Stomach (tissue), 19 donors: ENCODE measurements at places on chromosomes 2 and 18. TPM values are rescaled to one million over a fixed set of nuclear protein-coding genes. Genes with fewer than 3 reads are reported as not detected.

Gene LRRTM4
- not detected for total RNA-seq

DNA sequence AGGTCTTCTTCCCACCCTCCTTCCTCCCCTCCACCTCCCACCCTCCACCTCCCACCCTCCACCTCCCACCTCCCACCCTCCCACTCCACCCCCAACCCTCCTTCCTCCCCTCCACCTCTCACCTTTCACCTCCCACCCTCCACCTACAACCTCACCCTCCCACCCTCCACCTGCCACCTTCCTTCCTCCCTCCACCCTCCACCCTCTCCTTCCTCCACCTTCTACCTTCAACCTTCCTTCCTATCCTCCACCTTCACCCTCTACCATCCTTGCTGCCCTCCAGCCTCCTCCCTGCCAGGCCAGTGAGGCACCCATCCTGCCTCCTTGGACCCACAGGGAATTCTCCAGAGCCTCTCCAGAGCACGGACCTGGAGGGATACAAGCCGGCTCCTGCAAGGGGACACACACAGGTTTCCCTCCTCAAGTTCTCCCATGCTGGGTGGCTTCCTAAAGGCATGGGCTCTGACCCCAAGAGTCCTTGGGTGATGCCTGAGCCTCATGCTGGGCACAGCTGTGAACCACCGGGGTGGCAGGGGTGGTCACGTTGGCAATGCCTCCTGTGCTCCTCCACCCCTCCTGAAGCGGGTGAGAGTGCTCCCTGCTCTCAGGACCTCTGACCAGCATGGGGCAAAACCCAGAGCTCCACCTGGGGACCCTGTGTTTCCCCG, 293.0 kb downstream of the NDUFA10 start:
- DNase-seq = no peak

GRCh38 chr2:230874876-230875275, 10.1 kb downstream of the ITM2C start:
- DNase-seq = no peak

DNA sequence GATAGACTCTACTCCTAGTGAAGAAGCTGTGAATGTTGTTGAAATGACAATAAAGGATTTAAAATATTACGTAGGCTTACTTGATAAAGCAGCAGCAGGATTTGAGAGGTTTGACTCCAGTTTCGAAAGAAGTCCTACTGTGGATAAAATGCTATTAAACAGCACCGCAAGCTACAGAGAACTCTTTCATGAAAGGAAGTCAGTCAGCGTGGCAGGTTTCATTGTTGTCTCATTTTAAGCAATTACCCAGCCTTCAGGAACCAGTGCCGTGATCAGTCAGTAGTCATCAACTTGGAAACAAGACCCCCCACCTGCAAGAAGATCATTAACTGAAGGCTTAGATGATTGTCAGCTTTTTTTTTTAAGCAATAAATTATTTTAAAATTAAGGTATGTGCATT, 14.0 kb downstream of the USP14 start:
- no peak for DNase-seq

DNA sequence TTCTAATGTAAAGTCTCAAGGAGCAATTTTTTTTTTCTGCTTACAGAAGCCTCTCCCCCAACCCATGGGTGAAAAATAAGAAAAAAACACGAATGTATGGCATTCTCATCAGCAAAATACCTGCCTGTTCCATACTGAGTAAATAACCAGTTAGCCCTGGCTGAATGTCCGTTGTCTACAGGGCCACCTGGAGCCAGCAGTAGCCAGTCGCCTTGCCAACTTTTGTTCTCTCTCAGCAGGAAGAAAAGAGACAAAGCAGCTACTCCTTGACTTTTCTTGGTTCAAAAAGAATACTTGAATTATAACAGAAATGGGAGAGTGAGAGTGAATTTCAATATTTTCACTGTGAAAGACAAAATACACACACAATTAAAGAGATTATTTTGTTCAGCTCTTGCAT, 532.9 kb upstream of the CRIM1 start:
- no peak for DNase-seq

GRCh38 chr2:5660591-5660990, 31.6 kb upstream of the SOX11 start:
- no peak for DNase-seq

Gene PHLPP1
- 5.4 TPM for total RNA-seq

GRCh38 chr2:85898881-85899280, 10.1 kb upstream of the ST3GAL5 start:
- DNase-seq = no peak

DNA sequence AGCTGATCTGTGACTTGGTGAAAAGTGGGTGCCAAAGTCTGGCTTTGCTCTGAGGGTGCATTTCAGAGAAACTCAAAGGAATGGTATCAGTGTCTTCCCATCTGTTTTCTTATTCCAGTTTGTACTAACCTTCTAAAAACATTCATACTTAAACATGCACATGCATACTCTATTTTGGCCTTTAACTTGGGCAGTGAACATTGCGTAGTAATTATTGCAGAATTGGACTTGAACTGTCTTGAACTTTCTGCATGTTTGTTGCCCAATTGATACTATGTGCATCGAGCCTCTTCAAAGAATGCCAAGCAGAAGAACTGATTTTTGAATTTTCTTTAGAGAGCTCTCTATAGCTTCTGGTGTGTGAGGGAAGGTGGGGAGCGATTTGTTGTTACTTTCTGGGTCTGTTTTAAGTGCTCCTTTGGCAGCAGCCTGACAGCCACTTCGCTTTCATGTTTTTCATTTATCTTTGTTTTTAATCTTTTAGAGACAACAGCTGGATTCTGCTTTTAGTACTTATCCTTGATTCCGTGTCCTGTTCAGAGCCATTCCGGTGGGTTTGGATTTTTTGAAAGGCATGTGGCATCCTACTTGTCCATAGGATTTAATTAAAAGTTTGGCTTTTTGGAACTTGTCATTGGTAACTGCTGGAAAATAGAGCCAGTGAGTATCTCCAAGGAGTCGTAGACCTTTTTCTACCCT, 159.2 kb downstream of the RAPGEF4 start:
- DNase-seq = no peak

GRCh38 chr18:4511166-4511565, 56.1 kb upstream of the DLGAP1 start:
- no peak for DNase-seq

- DNase-seq = no peak
These were observed 17.0 kb upstream of the SCYGR1 start for GRCh38 chr2:227404585-227405271.

Gene SNED1
- 106 TPM for total RNA-seq

GRCh38 chr2:14015113-14015630, 617.3 kb upstream of the LRATD1 start:
- no peak for DNase-seq

Gene ABCG5
- not detected for total RNA-seq

Gene MATN3
- total RNA-seq = 1.2 TPM

DNA sequence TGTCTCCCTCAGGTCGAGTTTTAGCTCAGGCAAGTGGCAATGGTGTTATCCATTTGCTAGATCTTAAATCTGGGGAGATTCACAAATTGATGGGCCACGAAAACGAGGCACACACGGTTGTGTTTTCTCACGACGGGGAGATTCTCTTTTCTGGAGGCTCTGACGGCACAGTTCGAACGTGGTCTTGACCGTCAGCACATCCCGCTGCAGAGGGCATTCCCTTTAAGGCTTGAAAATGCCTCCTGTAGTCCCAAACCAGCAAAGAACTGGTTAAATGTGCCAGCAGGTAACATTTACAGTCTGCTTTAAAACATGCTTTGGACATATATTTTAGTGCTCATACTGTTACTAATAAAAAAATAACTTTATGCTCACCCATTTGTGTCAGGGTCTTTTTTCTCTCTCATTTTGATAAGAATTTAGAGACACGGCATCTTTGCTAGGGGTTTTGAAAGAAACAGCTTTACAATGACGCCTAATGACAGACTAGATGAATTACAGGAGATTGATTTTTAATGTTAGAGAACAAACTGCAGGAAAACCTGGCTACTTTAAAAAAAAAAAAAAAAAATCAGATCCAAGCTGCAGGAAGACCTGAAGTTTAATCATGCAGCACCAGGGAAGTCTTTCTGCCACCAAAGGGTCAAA, 602 bp upstream of the VWC2L start:
- DNase-seq = no peak

DNA sequence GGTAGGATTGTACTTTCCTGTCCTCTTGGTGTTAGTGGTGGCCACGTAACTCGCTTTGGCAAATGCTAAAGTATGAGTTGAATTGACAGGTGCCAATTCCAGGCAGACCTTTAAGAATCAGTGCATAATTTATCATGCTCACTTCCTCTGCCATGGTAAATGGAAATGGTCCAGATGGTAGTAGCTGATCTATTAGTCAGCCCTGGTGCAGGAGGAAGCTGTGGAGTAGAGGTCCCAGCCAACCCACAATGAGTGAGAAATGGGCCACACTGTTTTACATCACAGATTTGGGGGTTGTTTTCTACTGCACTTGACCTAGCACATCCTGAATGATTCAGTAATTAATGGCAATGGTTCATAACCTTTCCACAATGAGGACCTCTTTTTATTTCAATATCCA, 104.4 kb downstream of the RGPD3 start:
- DNase-seq = no peak

DNA sequence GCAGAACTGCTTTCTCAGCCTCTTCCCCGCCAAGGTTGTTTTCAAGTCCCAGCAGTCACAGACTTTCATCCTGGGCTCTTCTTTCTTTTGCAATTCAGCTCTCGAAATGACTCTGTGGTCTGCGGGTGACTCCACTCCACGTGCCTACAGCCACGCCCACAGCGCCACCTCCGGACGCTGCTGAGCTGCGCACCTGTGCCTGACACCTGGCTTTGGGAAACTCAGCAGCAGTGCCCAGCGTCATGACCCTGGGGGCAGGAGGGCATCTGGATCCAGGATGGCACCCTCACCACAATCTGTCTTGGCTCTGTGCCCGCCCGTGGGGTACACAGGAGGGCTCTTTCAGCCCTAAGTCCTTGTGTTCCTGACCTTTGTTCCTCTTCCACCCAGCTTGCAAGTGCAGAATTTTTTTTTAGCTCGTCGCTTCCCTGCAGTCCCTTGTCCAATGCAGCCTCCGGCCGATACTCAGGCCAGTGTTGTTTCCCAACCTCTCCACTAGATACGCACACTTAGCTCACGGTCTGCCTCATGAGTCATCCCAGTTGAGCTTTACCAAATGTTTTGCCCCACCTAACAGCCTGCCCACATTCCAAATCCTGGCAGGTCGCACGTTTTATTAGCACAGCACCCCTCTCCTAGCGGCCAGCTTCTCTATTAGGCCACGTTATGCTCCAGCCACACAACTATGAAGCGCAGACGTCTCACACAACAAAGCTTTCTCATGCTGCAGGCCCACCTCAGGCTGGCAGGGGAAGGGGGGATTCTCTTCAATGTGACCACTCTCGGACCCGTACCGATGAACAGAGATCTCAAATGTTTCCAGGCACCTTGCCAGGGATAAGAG, 6.5 kb upstream of the CAPN10 start:
- DNase-seq = peak; percentile 78

DNA sequence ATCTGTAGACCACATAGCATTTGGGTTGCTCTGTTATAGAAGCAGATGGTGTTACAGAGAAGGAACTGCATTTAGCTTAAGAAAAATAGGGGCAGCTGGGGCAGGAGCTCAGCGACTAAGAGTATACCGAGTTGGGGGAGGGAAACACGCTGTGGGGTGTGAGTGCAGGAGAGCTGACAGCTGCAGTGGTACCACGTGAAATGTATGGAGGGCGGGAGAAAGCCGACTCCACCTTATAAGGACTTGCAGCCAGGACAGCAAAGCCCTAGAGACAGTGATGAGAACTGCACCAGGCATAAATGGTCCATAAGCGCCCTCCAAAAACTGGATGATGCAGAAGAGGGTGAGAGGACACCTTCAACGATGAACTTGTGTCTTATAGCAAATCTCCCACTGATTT, 237.6 kb downstream of the PRKCE start:
- DNase-seq = no peak

DNA sequence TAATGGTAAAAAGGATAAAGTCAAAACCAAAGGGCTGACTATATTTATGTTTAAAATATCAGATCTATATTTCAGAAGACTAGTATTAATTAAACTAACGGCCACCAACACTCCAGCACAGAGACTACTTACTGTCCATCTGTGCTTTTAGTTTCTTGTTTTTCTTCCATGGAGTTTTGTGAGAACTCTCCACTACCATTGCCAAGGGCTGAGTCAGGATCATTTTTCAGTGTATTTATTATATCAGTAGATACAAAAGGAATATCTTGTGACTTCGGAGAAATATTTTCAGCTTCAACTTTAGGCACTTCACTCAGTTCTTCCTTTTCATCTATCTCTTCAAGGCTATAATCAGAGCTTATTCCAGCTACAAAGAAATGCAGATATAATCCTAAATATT, 79.1 kb upstream of the GRB14 start:
- DNase-seq = no peak

Gene SEPTIN10
- 101 TPM for total RNA-seq

- DNase-seq = peak; percentile 91
These were observed 5.4 kb downstream of the SPR start for GRCh38 chr2:72892506-72893173.

DNA sequence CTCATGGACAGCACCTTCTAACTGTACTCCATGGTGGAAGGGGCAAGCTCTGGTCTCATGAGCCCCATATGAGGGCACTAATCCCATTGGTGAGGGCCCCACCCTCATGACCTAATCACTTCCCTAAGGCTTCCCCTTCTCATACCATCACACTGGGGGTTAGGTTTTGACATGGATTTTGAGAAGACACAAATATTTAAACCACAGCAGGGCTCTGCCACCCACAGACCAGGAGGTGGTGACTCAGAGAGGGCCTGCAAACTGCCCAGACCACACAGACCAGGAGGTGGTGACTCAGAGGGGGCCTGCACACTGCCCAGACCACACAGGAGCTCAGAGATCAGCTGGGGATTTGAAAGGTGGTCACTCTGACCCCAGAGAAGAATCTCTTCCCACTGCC, 222.0 kb downstream of the KLHL29 start:
- no peak for DNase-seq

DNA sequence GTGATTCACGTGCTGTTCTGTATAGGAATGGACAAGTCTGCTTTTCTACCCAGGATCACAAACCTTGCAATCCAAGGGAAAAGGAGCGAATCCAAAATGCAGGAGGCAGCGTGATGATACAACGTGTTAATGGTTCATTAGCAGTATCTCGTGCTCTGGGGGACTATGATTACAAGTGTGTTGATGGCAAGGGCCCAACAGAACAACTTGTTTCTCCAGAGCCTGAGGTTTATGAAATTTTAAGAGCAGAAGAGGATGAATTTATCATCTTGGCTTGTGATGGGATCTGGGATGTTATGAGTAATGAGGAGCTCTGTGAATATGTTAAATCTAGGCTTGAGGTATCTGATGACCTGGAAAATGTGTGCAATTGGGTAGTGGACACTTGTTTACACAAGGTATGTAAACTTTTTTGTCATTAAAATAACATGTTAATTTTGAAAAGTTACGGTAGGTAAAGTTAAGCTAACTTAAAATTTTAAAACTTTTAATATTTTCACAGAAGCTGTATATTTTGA, 33.0 kb downstream of the PPM1B start:
- no peak for DNase-seq

DNA sequence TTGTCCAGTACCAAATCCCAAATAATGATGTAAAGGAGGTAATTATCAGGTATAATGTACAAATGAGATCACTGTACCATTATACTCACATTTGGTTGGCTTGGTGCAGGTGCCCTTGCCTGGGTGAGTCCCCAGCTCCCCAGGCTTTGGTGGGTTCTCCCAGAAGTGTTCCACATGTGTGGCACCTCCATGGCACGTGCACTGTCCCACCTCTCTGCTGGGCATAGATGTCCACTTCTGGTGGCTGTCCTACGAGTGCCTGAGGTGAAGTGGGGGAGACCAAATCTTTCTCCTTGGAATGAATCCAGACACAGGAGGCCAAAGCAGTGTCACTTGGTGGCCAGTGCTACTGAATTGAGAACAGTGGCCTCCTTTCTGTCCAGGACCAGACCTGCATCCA, 162.4 kb upstream of the SESTD1 start:
- DNase-seq = no peak

- no peak for DNase-seq
These were observed 268.6 kb downstream of the EIPR1 start for GRCh38 chr2:3108710-3109702.
